ENCODE measurements at places on chromosomes 5 and 9. TPM values are rescaled to one million over a fixed set of nuclear protein-coding genes. Genes with fewer than 3 reads are reported as not detected.

- no peak for DNase-seq
Measured at GRCh38 chr5:99247346-99247745, 318.5 kb upstream of the CHD1 start.

GRCh38 chr9:21160178-21160577, 6.3 kb downstream of the IFNA21 start:
- no peak for DNase-seq

DNA sequence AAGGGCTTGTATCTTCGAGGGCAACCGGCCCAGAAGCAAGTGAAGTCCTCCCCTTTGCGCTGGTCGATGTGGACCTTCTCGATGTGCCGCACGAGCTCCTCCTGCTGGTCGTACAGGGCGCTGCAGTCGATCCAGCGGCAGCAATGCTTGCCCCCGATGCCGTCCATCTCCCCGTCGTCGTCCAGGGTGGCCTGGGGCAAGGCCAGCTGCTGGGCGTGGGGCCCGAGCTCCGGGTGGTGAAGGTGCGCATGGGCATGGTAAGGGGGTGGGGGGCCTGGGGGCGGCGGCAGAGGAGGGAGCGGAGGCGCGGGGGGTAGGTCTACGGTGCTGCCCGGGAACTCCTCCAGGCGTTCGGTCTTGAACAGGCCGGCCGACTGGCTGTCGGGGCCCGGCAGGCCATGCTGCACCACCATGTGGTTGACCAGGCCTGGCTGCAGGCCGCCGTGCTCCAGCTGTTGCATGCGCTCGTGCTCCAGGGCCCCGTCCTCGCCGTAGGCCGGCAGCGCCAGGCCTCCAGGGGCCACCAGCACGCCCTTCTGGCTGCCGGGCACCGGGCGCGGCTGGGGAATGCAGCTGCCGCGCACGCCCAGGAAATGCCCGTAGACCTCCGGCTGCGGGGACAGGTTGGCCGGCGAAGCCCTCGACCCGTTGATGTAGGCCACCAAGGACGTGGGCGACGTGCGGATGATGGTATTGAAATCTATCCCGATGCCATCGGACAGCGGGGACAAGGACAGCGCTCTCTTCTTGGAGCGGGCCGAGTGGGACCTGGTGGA, 181.8 kb downstream of the GLIS3 start:
- no peak for DNase-seq

DNA sequence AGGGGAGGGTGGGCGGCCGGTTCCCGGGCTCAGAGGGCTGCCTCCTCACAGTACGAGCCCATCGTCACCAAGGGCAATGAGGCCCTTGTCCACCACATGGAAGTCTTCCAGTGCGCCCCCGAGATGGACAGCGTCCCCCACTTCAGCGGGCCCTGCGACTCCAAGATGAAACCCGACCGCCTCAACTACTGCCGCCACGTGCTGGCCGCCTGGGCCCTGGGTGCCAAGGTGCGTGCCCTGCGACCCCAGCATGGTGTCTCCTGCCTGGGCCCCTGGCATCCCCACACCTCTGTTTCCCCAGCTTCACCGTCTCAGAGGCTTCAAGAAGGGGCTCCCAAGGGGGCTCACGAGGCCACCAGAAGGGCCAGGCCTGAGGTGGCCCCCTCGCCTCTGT, 7.2 kb downstream of the DBH start:
- no peak for DNase-seq

DNA sequence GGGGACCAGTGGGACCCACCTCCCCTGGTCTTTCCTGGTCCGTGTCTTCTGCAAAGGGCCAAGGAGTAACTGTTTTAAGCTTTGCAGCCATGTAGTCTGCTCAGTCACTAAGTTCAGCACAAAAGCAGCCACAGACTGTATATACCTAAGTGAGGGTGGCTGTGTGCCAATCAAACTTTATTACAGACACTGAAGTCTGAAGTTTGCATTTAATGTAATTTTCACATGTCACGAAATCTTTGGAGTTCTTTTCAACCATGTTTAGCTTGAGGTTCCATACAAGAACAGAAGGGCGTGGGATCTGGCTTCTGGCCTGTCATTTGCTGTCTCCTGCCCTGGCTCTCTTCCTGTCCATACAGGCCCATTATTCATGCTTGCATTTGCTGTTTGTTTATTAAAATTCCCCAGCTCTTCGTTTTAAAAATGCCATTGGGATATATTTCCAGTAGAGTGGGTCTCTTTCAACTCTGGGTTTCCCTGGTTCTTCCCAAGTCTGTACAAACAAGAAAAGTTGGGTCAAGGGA, 64.2 kb upstream of the ECM2 start:
- DNase-seq = no peak

The NTNG2 gene
- 0.15 TPM for total RNA-seq

All from gastrocnemius medialis (tissue), 4 donors.